ENCODE measurements at places on chromosomes 1 and 21.
A peak's percentile ranks its signal among the peaks of the same experiment; 100 is the strongest.

GRCh38 chr1:185479796-185480195 lies 162.8 kb upstream of the IVNS1ABP start:
- H3K27me3 ChIP-seq = no peaks in the 10 kb centered on the region
- no peak overlapping the region for H3K27ac ChIP-seq
- H3K36me3 ChIP-seq = no peaks in the 10 kb centered on the region
- H3K4me3 ChIP-seq = no peak overlapping the region
- no peaks in the 10 kb centered on the region for H3K4me1 ChIP-seq
- no peak for DNase-seq

DNA sequence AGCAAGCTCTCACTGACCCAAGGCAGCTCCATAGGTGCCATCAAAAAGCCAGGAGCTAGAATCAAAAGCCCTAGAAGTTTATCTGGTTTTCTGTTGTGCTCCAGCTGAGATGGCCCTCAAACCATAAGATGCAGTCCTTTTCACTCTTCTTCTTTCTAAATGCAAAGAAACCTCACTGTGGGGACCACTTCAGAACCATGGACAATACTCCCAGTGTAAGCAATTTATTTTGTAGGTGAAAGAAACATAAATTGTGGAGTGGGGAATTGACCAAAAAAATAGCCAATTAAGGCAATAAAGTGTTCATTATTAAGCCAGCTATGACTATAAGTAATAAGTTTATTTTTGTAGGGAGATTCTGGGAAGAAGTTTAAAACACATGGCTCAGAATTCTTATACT lies 1399.9 kb downstream of the PLA2G4A start:
- no peaks in the 10 kb centered on the region for H3K4me1 ChIP-seq
- no peak overlapping the region for H3K4me3 ChIP-seq
- no peaks in the 10 kb centered on the region for H3K27me3 ChIP-seq
- DNase-seq = no peak
- H3K36me3 ChIP-seq = no peaks in the 10 kb centered on the region
- no peak overlapping the region for H3K27ac ChIP-seq

- H3K36me3 ChIP-seq = no peaks in the 10 kb centered on the region
- peaks cover 13% of the 10 kb centered on the region for H3K4me1 ChIP-seq
- no peak overlapping the region for H3K27ac ChIP-seq
- DNase-seq = no peak
These were observed 32.2 kb downstream of the FAM177B start for GRCh38 chr1:222769181-222769580.

- DNase-seq = peak; percentile 36
- H3K4me1 ChIP-seq = no peaks in the 10 kb centered on the region
- no peaks in the 10 kb centered on the region for H3K36me3 ChIP-seq
- no peak overlapping the region for H3K4me3 ChIP-seq
- H3K27me3 ChIP-seq = no peaks in the 10 kb centered on the region
- no peak overlapping the region for H3K27ac ChIP-seq
These were observed 22.9 kb downstream of the BCAS2 start for GRCh38 chr1:114558544-114558943.

GRCh38 chr1:173590557-173590956 lies 12.3 kb downstream of the SLC9C2 start:
- no peak overlapping the region for H3K27ac ChIP-seq
- H3K27me3 ChIP-seq = no peaks in the 10 kb centered on the region
- H3K36me3 ChIP-seq = no peaks in the 10 kb centered on the region
- H3K4me1 ChIP-seq = no peaks in the 10 kb centered on the region
- H3K4me3 ChIP-seq = no peak overlapping the region

GRCh38 chr21:32940079-32941014 lies 85.4 kb upstream of the OLIG2 start:
- H3K4me1 ChIP-seq = no peaks in the 10 kb centered on the region
- H3K27ac ChIP-seq = no peak overlapping the region
- no peak overlapping the region for H3K4me3 ChIP-seq
- no peaks in the 10 kb centered on the region for H3K27me3 ChIP-seq
- DNase-seq = peak; percentile 17

DNA sequence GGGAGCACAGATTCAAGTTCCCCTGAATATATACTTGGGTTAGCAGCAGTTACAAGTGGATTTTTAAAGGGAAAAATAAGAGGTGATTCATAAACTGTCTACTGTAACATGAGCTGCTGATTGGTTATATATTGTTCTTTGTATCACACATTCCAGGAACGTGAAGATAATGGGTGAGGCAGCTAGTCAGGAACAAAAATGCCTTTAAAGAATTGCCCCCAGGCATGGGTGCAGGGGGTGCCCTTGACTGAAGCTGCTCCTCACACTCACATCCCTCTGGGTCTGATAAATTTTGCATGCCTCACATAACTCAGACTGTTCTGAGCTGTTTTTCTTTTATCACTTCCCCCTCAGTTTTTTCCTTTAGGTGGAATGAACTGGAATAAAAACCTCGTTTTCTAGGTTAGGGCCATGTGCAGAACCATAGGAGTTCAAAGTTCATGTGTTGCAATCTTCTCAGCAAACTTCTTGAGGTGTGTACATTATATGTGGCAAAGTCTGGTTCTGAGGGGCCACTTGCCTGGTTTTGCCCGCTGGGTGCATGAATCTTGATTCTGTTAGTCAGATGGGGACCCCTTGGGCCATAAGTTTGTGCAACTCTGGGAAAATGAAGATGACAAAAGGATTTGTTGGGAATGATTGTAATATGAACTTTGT lies 21.1 kb downstream of the TBX19 start:
- no peaks in the 10 kb centered on the region for H3K27me3 ChIP-seq
- H3K36me3 ChIP-seq = peaks cover 2% of the 10 kb centered on the region
- no peak for DNase-seq
- no peak overlapping the region for H3K27ac ChIP-seq

DNA sequence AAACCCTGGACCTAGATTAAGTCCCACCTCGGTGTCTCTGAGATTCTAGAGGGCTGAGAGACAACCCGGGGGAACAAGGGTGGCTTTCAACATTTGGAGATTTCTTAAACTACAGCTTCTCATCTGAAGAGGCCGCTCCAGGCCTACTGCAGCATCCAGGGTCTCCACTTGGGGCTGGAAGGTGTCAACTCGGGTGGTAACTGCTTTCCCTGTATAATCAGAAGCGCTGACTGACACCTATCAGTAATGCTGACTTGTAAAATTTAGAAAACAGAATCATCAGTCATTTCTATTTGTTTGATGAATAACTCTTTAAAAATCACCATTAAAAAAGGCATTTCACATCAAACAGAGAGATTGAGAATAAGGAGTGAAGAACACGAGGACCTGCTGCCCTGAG lies 226.0 kb downstream of the PBX1 start:
- H3K27me3 ChIP-seq = no peaks in the 10 kb centered on the region
- no peak for DNase-seq
- peaks cover 4% of the 10 kb centered on the region for H3K4me1 ChIP-seq
- H3K27ac ChIP-seq = no peak overlapping the region
- no peaks in the 10 kb centered on the region for H3K36me3 ChIP-seq

DNA sequence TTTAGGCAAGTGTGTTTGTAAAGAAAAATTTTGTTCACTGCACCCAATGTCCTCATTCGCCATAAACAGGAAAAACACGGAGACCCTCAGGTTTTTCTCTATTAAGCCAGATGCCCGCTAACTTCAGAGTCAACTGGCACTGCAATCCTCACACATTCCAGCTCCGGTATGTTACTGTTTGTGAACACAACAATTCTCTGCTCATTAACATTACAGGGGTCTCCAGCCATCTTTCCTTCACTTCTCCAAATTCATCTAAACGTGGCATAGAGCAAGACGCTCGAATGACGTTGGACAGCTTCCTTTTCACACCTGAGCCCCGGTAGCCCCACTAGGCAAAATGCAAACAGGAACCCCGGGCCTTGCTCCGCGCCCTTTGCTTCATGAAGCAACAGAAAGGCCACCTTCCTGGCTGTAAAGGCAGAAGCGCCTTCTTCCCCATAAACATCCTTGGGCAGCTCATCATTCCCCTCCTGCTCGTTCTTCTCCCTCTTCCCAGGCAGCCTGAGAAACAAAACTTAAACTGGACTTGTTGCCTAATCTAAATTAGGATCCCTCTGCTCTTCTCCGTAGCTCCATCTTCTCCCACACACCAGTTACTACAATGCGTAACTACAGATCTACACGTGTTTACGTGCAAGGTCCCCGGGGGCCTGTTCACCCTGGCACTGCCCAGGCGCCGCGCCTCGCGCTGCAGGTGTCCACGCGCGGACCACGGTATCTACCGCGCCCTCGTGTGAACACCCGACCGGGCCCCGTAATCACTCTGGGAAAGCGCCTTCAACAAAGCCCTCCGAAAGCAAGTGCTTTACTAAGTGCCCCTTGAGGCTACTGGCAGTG lies 1.2 kb downstream of the LBR start:
- no peaks in the 10 kb centered on the region for H3K27me3 ChIP-seq
- peak overlapping the region; percentile 94 for H3K4me3 ChIP-seq
- peaks cover 18% of the 10 kb centered on the region for H3K36me3 ChIP-seq
- peak; percentile 75 for DNase-seq

DNA sequence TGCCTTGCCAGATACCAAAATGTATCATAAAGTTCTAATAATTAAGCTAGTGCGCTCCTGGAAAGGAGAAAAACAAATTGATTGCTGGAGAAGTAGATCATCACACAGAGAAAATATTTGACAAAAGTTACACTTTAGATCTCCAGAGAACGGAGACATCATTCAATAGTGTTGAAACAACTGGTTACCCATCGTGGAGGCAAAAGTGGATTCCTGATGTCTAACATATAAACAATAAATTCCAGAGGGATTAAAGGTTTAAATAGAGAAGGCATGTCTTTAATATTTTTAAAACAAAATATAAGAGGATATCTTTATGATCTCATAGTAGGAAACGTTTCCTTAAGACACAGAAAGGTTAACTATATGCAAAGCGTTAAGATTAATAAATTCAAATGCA lies 41.0 kb downstream of the NRIP1 start:
- no peaks in the 10 kb centered on the region for H3K4me1 ChIP-seq
- H3K4me3 ChIP-seq = no peak overlapping the region
- no peaks in the 10 kb centered on the region for H3K27me3 ChIP-seq
- no peak overlapping the region for H3K27ac ChIP-seq

DNA sequence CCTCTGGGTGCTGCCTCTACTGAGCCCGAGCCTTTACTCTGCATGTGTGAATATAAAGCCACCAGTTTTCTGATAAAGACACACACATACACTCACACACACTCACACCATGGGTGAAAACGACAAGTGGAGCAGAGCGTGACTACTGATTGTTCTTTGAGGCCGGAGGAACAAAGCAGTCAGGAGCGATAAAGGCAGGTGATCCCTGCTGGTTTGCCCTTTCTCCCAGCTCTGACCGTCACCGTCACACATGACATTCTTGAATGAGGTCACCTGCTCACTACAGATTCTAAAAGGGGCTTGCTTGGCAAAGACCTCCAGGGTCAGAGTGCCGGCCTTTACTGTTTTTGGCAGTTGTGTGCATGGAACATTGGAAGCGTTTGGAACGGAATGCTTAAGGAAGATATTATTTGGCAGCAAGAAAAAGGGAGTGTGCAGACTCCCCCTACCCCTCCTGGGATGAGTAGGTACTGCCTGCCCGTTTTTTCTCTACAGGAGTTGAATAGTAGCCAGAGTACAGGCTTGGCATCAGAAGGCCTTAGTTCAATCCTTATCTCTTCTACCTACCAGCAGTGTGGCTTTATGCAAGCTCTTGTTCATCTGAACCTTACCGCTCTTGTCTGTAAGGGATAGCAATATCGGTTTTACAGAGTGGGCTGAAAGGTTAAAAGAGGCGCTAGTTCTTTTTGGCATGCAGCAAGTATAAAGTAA lies 79.7 kb downstream of the PBX1 start:
- no peak overlapping the region for H3K27ac ChIP-seq
- no peak for DNase-seq
- H3K4me3 ChIP-seq = no peak overlapping the region
- no peaks in the 10 kb centered on the region for H3K4me1 ChIP-seq
- no peaks in the 10 kb centered on the region for H3K27me3 ChIP-seq

- H3K4me1 ChIP-seq = no peaks in the 10 kb centered on the region
- no peaks in the 10 kb centered on the region for H3K27me3 ChIP-seq
- no peak overlapping the region for H3K27ac ChIP-seq
- H3K36me3 ChIP-seq = peaks cover 13% of the 10 kb centered on the region
- H3K4me3 ChIP-seq = no peak overlapping the region
These were observed 13.4 kb downstream of the EYA3 start for GRCh38 chr1:28074892-28075511.

DNA sequence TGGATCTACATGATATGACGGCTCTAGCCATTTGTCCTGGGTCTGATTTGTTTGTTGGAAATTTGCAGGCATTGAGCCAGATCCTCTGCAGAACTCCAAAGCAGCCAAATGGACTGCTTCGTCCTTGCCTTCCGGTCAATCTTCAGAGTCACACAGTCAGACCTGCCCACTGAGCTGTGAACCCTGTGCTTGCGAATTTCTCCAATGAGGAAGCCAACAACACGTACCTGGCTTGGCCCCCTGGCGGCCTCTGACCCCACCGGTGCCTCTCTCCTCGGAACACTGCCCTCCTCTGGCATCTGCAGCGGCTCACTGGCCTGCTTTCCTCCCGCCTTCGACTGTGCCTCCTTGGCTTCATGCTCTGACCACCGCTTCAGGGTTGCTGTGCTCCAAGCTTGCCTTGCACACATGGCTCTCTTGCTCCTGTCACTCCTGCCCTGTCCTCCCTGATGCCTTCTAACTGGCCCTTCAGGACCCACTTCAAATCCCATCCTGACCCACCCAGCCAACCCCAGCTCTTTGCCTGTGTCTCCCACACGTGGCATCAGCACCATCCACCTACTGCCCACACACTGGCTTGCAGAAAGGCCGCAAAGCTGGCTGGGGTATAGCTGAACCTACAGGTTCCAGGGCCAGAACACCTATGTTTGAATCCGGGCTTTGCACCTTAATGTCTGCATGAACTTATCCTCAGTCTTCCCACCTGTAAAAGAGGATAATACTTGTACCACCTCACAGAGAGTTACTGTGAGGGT lies 128.2 kb downstream of the KCNN3 start:
- no peak for DNase-seq
- H3K4me1 ChIP-seq = peaks cover 29% of the 10 kb centered on the region
- H3K27ac ChIP-seq = no peak overlapping the region
- H3K27me3 ChIP-seq = no peaks in the 10 kb centered on the region

DNA sequence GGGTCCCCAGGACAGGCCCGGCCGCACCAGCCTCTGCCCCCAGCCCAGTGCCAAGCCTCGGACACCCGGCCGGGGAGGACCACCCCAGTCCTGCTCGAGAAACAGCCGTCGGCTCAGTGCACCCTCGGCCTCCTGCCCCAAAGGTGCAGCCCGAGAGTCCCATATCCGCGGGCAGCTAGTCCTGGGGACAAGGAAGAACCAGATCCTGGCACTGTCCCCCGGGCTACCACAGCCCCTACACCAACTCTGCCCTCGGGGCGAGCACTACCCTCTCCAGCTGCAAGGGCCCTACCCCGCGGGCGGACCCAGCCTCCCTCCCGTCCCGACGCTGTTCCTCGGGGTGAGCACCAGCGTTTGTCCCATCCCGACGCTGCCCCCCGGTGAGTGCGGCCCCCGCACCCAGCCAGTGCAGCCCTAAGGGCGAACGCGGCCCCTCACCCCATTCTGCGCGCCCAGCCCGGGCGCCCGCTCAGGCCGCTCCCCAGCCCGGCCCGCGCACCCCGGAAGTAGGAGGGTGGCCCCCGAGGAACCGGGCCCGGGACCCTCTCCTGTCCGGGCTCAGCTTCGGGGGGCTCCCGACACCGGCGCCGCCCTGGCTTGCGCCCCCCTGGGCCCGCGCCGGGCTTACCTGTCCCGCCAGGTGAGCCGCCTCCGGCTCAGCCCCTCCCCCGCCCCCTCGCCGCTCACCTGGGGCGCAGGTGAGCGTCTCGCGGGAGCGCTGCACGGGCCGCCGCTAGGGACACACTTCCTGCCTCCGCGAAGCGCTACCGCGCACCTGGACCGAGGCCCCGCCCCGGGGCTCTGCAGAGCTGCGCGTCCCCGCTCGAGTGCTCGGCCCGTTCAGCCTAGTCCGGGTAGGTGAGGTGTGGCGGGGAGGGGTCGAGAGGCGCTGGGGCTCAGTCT lies at the start of gene KDF1:
Gene KDF1 (minus strand): TSS at position 747 of the 903 bp plus-strand sequence. CDS start 8,088 bp downstream, outside the sequence.
- DNase-seq = peak; percentile 47
- H3K4me3 ChIP-seq = peak within 1 kb of the TSS; percentile 58
- peaks cover 8% of the 10 kb centered on the region for H3K27me3 ChIP-seq
- H3K4me1 ChIP-seq = peaks cover 18% of the 10 kb centered on the region
